ENCODE measurements at places on chromosomes 1 and 21. TPM values are rescaled to one million over a fixed set of nuclear protein-coding genes. Genes with fewer than 3 reads are reported as not detected.

DNA sequence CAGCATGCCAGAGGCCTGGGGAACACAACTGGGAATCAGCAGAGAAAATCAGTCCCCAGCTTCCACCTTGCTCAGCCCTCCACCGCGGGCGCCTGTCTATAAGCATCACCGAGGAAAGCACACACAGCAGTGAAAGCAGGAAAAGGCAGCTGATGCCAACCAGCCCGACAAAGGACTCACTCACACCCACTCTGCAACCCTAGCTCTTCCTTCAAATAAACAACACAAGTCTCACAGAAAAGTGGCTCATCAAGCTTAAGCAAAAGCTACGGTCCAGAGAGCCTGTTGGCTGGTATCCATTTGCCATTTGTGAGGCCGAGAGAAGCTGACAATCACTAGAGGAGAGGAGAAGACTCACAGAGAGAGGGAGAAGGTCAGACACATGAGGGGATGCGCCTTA is 27.1 kb downstream of the MRAP start:
- peaks cover 4% of the 10 kb centered on the region for H3K4me1 ChIP-seq
- no peaks in the 10 kb centered on the region for H3K27me3 ChIP-seq
- peaks cover 57% of the 10 kb centered on the region for H3K36me3 ChIP-seq

The BARHL2 gene
- not detected for total RNA-seq

The ACAP3 gene
- 97.3 TPM for total RNA-seq

The SEC22B gene
- 42.3 TPM for total RNA-seq

The COL16A1 gene
- 389 TPM for total RNA-seq

GRCh38 chr21:43603233-43603626 is 56.1 kb downstream of the HSF2BP start:
- peaks cover 10% of the 10 kb centered on the region for H3K36me3 ChIP-seq
- DNase-seq, result no peak
- peaks cover 30% of the 10 kb centered on the region for H3K4me1 ChIP-seq
- H3K4me3 ChIP-seq, result no peak overlapping the region
- no peaks in the 10 kb centered on the region for H3K27me3 ChIP-seq
- H3K27ac ChIP-seq, result no peak overlapping the region

- no peak overlapping the region for H3K27ac ChIP-seq
- H3K4me3 ChIP-seq, result no peak overlapping the region
- H3K27me3 ChIP-seq, result no peaks in the 10 kb centered on the region
- H3K36me3 ChIP-seq, result no peaks in the 10 kb centered on the region
Measured at GRCh38 chr1:106975944-106976343, 80.5 kb upstream of the PRMT6 start.
